AG08395 (cell line): ENCODE measurements at places on chromosomes 1 and 21.

DNA sequence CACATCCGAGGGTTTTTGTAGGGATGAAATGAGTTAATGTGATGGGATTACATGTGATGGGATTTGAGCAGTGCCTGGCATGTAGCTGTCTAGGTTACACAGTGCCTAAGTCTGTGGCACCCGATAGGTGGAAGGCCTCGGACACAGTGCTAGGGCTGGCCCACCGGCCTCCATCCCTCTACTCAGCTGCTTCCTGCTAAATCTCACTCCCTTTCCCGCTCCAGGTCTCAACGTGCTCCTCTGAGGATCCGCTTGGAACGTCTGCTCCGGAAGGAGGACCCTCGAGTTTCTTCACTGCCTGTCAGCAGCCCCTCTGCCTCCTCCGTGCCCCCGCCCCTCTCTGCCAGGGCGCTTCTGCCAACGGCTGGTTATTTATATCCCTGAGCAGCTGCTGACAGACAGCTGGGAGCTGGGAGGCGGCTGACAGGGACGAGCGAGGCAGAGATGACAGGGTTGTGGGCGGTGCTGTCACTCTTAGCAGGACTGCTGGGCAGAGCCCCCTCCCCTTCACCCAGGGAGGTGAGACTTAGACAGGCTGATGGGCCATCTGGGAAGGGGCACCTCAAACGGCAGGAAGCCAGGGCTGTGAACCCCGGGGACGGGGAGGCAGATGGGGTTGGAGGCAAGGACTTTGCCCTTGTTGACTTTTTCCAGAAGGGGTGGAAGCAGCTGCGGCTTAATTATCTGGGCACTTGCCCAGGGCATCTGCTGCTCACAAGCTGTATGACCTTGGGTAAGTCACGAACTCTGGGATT, 26.6 kb upstream of the LRRN2 start:
- no peak for DNase-seq

DNA sequence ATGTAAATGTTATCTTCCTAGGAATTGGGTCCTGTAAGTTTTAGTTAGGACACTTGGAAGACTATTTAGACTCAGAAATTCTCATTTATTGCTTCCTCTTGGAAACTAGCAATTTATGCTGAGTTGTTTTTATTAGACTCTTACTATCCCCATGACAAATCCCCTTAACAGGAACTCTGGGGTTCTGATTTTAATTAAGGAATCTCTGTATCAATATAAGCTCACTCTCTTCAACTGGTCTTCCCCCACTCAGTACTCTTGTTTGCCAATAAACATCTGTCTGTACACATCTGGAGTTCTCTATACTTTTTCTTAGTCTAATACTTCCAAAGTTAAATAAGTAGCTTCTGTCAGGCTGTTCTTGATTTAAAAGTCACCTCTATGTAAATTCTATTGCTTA, 64.1 kb upstream of the TBX15 start:
- no peak for DNase-seq

GRCh38 chr1:160721473-160721872, 9.9 kb upstream of the CD48 start:
- no peak for DNase-seq

- no peak for DNase-seq
These were observed 81.8 kb downstream of the PBX1 start for GRCh38 chr1:164640686-164641352.

GRCh38 chr1:64743954-64744491, 852 bp upstream of the RAVER2 start:
- DNase-seq, result no peak

- DNase-seq, result no peak
These were observed 164.3 kb downstream of the DHRS3 start for GRCh38 chr1:12453400-12454343.

GRCh38 chr1:57279909-57280666, 143.8 kb downstream of the DAB1 start:
- DNase-seq, result no peak

GRCh38 chr1:216700779-216701178, 22.4 kb downstream of the ESRRG start:
- DNase-seq, result no peak

DNA sequence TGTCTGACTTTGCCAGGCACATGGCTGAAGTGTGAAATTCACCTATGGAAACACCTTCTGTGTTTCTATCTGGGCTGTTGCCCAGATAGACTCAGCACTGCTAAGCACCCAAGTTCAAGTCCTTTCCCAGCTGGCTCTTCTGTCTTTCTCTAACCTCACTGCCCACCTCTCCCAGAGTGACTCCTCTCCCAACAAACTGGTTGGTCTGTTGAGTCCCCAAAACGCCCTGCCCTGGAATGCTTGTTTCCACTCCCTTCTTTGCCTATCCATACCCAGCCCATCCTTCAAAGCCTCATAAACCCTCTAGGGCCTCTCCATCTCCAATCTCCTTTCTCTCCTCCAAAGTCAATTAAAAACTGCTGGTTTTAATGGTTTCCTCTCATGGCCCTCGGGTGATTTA, 15.6 kb downstream of the PLXNA2 start:
- DNase-seq, result no peak
